ENCODE measurements at places on chromosomes 16 and 17.

- no peak for DNase-seq
These were observed 21.8 kb downstream of the GSE1 start for GRCh38 chr16:85634747-85635544.

GRCh38 chr16:27841061-27841801 lies 222.3 kb downstream of the GSG1L start:
- DNase-seq: no peak

- no peak for DNase-seq
These were observed 30.8 kb upstream of the RBBP6 start for GRCh38 chr16:24508614-24509013.

GRCh38 chr16:17367923-17368322 lies 102.8 kb downstream of the XYLT1 start:
- no peak for DNase-seq

DNA sequence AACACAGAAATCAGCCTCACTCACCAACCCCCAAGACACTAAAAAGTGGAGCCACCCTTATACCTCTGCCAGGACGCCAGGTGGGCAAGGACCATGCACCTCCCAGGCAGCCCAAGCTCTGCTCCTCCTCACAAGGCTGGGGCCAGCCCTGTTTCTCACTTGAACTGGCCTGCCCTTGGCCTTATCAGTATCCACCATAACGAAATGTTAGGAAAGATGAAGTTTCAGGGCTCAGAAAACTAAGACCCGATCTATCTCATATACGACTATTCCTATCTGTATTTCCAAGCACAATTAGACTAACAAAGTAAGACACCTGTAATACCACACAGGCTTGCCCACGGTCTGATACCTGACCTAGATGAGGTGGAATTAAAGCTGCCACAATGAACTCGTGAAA lies 6.9 kb downstream of the FBXO31 start:
- no peak for DNase-seq

DNA sequence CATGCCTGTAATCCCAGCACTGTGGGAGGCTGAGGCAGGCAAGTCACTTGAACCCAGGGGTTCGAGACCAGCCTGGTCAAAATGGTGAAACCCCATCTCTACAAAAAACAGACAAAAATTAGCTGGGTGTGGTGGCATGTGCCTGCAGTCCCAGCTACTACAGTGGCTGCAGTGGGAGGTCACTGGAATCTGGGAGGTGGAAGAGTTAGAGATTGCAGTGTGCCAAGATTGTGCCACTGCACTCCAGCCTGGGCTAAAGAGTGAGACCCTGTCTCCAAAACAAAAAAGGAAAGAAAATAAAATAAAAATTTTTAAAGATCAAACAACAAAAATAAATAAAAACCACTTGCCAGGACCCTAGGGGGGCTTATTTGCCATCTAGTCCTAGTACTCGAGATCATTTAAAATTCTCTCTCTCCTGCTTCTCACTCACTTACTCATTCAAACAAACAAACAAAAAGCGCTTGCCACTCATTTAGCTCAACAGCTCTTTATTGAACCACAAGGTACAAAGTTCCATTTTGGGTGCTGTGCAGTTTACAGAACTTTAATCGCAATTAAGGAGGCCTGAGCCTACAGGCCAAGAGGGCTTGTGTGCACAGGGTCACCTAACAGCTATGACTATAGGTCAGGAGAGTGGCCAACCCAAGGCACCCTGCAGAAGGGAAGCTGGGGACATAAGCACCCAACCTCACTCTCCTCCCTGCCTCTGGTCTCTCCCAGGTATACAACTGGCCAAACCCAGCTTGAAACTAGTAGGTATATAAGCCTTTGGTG lies 4.4 kb downstream of the CHD9NB start:
- DNase-seq: no peak

DNA sequence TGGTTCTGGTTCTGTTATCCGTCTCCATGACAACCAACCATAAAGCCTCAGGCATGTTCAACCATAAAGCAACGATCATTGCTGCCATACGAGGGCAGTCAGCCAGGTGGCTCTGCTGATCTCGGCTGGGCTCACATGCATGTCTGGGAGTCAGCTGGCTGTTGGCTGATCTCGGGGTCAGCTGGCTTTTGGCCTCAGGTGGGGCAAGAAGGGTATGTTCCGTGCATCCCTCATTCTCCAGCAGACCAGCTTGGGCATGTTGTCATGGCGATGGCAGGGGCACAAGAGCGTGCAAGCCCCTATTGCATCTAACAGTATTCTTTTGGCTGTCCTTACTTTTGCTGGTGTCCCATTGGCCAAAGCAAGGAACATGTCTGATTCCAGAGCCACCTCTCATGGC lies 86.2 kb downstream of the ABCC6 start:
- DNase-seq: no peak

- DNase-seq: no peak
These were observed 6.0 kb upstream of the GLIS2 start for GRCh38 chr16:4309833-4310266.

DNA sequence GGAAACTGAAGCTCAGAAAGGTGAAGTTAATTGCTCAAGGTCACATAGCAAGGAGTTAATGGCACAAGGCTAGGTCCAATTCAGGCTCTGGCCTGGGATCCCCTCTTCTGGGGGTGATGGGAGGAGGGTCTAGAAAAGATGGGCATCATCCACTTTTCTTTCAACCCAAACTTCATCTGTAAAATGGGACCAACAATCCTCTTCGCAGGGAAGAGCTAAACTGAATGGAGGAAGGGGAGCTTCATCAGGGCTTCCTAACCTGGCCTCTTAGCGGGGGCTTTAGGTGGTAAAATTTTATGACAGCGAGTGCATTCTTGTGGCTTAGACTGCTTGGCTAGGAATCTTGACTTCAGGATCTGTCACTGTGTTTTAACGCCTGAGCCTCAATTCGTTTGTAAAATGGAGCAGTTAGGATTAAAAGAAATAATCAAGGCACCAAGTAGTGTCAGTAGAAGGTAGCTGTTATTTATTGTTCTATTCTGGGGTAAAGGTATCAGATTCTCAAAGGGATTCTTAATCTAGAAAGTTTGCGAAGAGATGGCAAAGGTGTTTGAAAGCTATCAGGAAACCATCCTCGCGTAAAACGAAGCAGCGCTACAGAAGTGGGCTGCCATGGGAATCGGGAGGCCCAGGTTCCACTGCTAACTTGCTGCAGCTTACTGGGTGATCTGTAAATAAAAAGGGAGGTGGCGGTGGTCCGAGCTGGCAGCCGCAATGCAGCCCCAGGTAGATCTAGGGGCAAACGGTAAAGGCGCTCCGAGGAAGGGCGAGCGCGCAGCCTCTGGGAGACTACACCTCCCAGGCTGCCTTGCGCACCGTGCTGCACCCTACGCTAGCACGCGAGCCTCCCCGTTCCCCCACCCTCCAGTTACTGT lies 1.5 kb upstream of the SRCAP start:
- no peak for DNase-seq

DNA sequence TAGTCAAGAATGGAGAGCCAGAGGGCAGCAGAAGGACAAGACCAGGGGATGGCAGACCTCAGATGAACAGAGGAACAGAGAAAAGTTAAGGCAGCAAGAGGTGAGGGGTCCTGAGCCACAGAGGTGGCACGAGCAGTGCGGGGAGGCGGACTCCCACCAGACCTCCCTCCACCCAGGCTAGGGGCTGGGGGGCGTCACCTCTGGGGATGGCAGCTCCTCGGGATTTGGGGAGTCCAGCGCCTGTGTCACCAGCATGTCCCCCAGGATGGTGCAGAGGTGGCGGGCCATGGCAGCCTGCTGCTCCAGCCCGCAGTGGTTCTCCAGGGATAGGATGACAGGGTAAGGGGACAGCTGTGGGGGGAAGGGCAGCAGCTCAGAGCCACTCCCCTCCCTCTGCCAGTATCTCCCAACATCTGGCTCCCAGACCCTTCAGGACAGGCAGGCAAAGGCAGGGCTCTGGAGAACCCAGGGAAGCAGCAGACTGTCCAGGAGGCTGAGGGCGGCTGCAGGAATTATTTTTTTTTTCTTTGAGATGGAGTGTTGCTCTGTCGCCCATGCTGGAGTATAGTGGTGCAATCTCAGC lies 15.8 kb downstream of the PLCD3 start:
- no peak for DNase-seq

DNA sequence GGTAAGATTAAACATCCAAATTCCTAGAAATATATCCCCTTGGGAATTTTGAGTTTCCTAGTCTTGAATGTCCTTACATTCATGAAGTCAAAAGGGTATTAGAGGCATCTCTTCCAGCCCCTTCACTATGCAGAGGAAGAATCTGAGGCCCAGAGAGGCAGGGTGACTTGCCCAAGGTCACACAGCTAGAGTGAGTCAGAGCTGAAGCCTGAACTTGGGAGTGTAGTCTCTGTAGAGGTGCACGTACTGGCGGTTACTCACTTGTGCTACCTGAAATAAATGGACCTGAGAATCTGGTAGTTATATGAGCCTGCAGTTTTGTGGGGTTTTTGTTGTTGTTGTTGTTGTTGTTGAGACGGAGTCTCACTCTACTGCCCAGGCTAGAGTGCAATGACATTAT lies 164.0 kb downstream of the XYLT1 start:
- no peak for DNase-seq

DNA sequence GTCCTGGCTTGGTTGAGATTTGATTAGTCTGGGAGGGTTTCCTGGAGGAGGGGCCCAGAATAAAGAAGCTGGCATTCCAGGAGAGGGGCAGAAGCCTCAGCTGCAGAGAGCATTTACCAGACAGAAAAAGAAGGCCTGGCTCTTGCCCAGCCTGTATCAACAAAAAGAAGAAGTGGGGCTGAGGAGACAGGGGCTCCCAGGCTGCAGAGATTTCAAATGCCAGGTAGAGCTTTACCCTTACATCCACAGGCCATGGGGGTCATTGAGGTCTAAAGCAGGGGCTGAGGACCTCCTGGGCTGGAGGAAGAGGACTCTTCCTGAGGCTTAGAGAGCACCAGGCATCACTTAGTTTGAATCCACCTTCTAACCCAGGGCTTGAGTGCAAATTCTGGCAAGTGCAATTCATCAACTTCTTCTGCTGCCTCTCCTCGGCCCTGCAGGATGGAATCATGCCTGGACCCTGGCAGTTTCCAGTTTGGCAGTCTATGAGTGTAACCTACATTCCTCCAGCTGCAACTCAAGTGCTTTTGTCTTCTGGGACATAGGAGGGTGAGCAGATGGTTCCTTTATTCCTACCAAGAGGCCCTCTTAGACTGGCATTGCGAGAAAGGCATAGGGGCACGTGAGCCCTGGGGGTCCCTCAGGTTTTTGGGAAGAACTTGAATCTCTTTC lies 15.3 kb downstream of the CA7 start:
- DNase-seq: no peak

GRCh38 chr17:33947762-33948161 lies 307.3 kb upstream of the CCL2 start:
- DNase-seq: no peak

DNA sequence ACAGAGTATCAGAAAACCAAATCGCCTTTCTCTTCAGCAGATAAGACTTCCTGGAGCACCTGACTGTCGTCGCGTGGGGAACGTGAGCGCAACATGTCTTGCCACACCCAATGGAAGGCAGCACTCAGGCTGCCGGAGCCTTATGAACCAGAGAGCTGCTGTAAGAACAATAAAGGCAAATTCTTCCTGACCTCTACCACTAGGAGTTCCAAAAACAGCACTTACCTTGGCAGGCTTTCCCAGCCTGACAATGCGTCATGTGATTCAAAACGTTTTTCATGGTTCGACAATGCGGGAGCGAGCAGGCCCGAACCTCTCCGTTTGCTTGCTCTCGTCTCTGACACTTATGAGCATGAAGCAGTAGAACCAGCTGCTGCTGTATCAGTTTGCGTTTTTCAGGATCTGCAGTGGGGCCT lies 75.8 kb upstream of the TRAP1 start:
- no peak for DNase-seq

GRCh38 chr16:27634779-27635178 lies 84.8 kb downstream of the KATNIP start:
- DNase-seq: no peak

GRCh38 chr16:81933361-81933760 lies 77.9 kb downstream of the SDR42E1 start:
- no peak for DNase-seq

GRCh38 chr16:88451586-88452481 lies 1.2 kb upstream of the ZFPM1 start:
- no peak for DNase-seq

DNA sequence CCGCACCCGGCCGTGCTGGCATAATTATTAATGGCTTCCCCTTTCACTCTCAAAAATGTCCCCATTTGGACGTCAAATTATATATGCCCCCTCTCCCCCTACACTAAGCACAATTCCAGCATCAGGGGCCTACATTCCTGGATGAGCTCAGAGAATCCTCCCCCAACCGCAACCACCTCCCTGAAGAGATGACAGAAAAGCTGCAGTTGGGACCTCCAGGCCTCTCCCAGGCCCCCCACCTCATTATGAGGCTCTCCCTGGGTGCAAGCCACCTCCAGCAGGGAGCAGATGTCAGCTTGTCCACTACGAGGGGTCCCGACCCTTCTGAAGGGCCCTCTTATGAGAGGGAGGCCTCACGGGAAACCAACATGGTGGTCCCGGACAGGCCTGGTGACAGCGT lies 18.5 kb upstream of the NCBP3 start:
- no peak for DNase-seq

GRCh38 chr16:80440667-80441066 lies 100.1 kb upstream of the DYNLRB2 start:
- DNase-seq: no peak

- no peak for DNase-seq
These were observed 1.2 kb downstream of the QPRT start for GRCh38 chr16:29680180-29680598.

DNA sequence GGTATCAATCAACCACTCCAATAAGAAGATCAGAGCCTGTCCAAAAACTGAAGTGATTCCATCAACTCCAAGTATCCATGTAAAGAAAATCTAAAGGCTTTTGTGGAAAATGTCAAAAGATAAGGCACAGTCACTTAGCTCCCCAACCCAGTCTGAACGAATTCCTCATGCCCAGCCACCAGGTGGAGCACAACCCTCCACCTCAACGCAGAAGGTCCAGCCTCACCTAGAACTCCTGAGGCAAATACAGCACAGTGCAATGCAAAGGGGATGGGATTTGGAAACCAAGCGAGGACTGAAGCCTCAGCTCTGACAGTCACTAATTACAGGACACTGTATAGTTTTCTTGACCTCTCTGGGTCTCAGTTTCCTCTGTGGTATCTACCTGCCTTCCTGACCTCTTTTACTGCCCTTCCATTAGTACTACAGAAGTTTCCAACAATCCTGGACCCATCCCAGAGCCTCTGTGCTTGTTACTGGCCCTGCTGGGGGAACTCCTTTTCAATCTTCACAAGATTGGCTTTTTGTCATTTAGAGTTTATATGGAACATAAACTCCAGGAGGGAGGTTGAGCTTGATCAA lies 2.0 kb downstream of the NCBP3 start:
- DNase-seq: no peak

GRCh38 chr17:36833279-36833678 lies 104.0 kb upstream of the LHX1 start:
- DNase-seq: no peak

Data from NCI-H1417 treated with DMSO at 0.1 percent for 48 hours (cell line).